ENCODE measurements at places on chromosomes 13 and 19.

- DNase-seq, result no peak
These were observed 1.5 kb downstream of the LRRC63 start for GRCh38 chr13:46213242-46213641.

GRCh38 chr13:42369071-42369797 lies 97.3 kb downstream of the AKAP11 start:
- DNase-seq, result no peak

DNA sequence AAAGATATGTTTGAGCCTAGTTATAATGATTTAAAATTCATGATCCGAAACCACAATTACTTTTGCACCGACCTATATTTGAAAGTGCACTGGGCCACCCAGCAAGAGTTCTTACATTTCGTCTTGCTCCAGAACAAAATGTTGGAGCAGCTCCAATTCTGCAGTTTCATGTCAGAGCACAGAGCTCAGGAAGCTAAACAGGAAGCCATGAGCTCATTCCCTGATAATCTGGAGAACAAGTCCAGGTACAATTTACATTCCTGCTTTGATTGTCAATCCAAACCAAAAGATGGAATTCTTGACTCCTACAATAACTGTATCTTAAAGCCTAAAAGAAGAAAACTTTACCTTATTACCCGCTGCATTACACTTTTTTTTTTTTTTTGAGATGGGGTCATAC lies 131.8 kb downstream of the KCTD12 start:
- no peak for DNase-seq

DNA sequence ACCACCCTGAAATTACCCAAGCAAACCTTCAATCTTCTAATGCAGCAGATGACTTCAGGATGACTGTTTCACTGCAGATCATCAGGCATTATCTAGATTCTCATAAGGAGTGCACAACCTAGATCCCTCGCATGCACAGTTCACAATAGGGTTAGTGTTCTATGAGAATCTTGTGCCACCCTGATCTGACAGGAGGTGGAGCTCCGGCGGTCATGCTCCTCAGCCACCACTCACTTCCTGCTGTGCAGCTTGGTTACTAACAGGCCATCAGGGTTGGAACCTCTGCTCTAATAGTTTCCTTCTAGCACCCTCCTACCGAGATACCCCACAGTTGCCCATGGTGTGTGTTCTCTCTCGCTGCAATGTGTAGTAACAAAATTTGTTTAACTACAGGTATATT lies 442.8 kb downstream of the FGF14 start:
- no peak for DNase-seq

GRCh38 chr13:89923736-89924135 lies 1423.8 kb upstream of the MIR17HG start:
- DNase-seq, result no peak

DNA sequence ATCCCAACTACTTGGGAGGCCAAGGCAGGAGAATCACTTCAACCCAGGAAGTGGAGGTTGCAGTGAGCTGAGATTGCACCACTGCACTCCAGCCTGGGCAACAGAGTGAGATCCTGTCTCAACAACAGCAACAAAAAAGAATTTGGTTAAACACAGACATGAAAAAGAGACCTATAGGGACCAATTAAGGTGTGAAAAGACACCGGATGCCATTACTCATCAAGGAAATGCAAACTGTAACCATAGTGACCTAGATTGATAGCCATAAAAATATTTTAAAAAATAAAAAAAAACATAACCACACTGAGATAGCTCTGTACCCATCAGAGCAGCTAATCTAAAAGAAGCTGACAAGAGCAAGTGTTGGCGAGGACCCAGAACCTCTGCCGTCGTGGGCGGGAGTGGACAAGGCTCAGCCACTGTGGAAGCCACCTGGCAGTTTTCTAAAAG lies 37.1 kb upstream of the ISYNA1 start:
- DNase-seq, result peak; percentile 33

GRCh38 chr19:5389353-5389752 lies 48.7 kb upstream of the PTPRS start:
- DNase-seq, result no peak
